CD4-positive, alpha-beta T cell treated with Interleukin-15 for 4 hours (primary cell): ENCODE measurements at places on chromosomes 6 and 20.

DNA sequence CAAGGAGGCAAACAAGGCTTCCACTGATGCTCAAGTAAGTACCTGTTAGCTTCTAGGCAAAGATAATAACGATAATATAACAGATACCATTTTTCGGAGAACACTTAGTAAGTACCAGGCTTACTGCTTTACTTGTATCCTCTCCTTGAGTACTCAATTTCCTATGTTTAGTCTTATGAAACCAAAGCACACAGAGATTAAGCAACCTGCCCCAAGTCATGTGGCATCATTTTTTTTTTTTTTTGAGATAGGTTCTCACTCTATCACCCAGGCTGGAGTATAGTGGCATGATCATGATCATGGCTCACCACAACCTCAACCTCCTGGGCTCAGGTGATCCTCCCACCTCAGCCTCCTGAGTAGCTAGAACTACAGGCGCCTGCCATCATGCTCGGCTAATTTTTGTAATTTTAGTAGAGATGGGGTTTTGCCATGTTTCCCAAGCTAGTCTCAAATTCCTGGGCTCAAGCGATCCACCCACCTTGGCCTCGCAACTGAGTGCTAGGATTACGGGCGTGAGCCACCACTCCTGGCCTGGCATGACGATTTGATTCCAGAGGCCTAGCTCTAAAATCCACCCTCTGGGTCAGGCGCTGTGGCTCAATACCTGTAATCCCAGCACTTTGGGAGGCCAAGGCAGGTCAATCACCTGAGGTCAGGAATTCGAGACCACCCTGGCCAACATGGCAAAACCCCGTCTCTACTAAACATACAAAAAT, 14.0 kb downstream of the SPAG4 start:
- DNase-seq, result no peak

DNA sequence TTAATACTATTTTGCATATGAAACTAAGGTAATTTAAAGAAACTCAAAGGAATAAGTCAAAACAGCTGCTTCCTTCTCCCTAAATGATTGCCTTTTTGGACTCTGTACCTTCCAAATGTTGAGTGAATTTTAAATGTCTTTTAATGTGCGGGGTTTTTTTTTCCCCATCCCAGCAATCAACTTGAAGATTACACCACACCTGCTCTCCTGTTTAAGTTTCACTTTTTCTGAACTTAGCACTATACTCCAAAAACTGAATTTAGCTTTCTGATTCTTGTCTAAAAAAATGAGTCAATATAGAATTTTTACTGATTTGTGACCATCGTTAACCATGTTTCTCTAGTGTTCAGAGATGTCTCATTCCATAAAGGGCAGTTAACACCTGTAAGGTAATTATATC, 220.8 kb upstream of the THEMIS start:
- DNase-seq, result no peak

DNA sequence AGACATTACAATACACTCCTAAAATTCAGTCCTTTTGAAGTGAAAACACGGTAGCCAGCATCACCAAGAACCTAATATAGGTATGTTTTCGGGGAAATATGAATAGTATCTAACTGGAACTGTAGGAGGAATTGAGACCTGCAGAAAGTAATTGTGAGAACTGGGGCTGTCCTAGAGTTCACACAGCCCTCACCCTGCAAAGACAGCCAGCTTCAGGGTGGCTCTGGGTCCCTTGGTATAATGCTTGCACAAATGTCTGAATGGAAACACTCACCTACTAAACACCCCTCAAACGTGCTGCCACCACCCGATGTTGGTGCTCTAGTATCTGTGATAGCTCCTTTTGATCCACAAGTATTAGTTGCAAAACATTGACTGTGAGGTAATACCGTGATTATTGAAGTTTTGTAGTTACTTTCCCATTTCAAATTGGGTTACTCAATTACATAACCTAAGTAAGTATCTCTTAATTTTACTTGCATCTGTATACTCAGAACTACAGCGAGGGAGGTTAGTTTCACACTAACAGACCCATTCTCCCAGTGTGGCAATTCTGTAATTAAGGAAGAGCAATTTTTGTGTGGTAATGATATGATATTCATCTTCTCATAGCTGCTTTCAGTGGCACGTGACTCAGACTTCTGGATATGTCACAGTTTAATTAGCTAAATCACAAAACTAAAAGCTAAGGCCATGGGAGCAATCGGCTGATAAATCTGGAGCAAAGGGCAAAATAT, 129.5 kb downstream of the INSM1 start:
- DNase-seq, result no peak

DNA sequence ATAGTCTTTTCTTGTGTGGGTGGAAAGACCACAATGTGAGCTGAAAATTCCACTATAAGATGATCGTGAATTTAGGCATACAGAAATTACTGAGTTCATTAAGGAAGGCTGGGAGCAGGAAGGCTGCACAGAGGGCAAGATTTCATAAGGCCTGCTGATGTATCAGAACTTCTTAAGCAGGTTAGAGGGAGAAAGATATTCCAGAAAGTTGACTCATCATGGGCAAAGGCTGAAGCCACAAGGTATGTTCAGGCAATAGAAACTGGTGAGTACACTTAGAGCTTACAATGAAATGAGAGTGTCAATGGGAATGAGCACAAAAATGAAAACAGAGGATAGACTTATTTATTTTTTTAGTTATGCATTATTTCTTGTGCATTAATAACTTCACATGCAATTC, 618.6 kb downstream of the CBLN4 start:
- no peak for DNase-seq

DNA sequence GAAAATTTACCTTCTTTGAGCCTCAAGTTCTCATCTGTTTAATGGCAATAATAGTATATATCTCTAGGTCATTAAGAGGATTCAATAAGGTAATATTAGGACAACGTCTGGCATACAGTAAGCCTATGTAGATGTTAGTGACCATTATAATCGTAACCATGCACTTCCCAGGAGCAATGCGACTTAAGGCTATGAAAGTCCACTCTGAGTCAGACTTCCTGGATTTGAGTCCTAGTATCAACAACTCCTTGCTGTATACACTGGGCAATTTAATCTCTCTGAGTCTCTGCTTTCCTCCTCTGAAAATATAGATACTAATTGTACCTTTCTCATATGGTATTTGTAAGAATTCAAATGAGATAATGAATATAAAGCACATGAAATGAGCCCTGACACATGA, 168.1 kb upstream of the HDDC2 start:
- DNase-seq, result no peak

GRCh38 chr6:159719287-159719686, 8.0 kb upstream of the WTAP start:
- no peak for DNase-seq

- DNase-seq, result peak; percentile 84
These were observed 85.5 kb downstream of the TRIM27 start for GRCh38 chr6:28838289-28838633.

GRCh38 chr20:54626126-54626525, 150.7 kb downstream of the DOK5 start:
- no peak for DNase-seq

DNA sequence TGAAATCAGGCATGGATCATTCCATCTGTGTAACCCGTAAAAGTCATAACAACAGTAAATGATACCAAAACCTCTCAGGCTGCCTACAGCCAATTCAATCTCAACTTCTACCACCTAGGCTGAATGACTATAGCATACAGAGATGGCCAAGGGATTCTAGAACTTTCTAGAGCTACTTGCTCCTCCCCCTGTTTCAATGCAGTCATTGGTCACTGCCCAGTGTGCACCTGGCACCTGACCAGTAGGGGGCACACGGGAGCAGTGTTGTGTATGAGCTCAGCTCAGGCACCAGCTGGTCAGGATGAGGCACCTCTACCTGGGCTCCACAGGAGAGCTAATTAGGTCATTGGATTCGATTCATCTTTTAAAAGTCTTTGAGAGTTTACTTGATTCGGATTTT, 86.2 kb downstream of the PLEKHG1 start:
- DNase-seq, result peak; percentile 37

- DNase-seq, result no peak
These were observed 441.1 kb upstream of the JARID2 start for GRCh38 chr6:14804785-14805210.

- DNase-seq, result no peak
These were observed 215.4 kb upstream of the THBS2 start for GRCh38 chr6:169469028-169469427.

DNA sequence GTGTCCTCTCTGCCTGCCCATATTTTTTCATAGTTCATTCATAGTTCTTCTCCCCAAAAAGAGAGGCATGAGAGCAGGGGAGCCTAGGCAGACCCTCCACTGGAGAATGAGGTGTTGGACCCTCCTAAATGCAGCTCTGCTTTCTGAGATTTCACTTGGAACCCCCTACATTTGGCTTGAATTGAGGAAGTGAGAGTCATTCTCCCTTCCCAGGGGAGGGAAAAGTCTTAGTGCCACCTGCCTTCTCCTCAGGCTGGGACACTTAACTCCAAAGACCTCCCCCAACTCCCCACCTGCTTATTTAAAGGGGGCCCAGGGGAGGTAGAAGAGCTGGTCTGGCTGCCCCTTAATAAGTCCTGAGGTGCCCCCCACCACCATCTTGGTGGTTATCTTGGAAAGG, 78.2 kb downstream of the CHMP4B start:
- DNase-seq, result no peak

GRCh38 chr6:27758491-27758890, 153.7 kb downstream of the OR2B2 start:
- no peak for DNase-seq

GRCh38 chr20:24894488-24894887, 54.6 kb upstream of the CST7 start:
- no peak for DNase-seq

DNA sequence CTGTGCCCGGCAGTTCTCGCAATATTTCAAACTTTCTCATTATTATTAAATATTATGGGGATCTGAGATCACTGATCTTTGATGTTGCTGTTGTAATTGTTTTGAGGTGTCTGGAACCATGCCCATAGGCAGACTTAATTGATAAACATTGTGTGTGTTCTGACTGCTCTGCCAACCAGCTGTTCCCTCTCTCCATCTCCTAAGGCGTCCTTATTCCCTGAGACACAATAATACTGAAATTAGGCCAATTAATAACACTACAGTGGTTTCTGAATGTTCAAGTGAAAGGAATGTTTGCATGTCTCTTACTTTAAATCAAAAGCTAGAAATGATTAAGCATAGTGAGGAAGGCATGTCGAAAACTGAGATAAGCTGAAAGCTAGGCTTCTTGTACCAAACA, 7.6 kb downstream of the MAPK14 start:
- no peak for DNase-seq

GRCh38 chr6:166561771-166562359, 24.6 kb downstream of the RAMACL start:
- DNase-seq, result no peak

GRCh38 chr20:43442282-43442880, 15.3 kb upstream of the SRSF6 start:
- DNase-seq, result no peak

DNA sequence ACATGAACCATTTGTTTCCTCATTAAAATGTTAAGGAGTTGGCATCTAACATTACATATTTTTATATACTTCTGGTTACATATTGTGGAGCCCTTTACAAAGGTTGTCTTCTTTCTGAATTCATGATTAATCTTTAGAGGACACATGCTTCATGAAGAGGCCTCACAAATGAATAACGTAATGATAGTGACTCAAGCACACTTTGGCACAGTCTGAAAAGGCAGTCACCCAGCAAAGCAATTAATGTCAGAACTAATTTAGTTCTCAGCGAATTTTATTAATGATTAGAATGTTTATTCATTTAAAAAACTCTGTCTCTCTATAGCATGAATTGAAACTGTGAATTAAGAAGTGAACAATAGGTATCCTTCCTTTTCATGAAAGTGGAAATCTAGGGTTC, 854.2 kb downstream of the PHF3 start:
- no peak for DNase-seq
